Aorta (tissue), 5 donors: ENCODE measurements at places on chromosomes 7 and 10. TPM values are rescaled to one million over a fixed set of nuclear protein-coding genes. Genes with fewer than 3 reads are reported as not detected.

DNA sequence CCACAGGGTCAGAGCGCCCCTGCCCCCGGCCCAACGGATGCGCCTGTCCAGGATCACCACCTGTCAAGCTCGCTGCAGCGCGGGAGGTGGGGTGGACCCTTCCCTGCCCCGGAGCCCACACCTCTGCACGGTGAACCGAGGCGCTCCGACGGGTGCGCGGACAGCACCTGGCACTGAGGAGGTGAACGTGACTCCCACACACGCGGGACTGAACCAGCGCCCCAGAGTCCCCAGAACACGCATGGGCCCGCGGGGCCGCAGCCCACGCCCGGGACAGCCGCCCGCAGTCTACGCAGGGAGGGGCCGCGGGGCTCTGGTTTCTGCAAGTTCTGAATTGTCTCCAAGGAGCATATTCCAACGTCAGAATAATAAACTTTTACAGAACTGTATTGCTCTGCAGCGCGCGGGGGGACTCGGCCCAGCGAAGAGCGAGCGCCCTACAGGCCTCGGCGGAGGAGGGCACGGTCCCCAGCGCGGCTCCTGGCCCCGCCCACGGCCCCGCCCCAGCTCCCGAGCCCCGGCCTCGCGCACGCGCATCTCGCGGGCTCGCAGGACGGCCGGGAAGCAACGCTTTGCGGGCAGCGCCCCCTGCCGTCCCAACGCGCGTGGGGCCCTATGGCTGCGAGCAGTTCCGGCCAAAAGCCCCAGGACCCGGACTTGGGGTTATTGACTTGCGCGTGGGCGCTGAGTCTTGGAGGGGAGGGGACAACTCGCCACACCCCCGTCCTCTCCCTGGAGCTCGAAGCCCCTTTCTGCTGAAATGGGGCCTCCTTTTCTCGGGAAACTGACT, 29.7 kb downstream of the OAT start:
- peak; percentile 92 for DNase-seq

DNA sequence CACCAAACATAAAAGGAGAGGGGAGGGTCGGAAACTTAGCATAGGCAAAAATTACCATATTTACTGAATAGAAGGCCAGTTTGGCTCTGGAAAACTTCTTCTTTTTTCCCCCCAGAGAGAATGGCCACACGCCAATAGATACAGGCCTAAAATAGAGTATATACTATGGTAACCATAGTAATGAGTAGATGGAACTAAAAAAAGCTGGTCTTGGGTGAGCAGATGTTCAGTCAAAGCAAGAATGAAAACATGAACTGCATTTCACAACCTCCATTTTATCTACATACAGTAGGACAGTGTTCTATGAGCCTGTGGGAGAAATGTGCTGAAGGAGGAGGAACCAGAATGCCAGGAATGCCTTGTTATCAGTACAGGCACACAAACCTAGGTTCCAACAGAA, 141.7 kb upstream of the SEMA3A start:
- no peak for DNase-seq

- no peak for DNase-seq
These were observed 22.1 kb upstream of the ENO4 start for GRCh38 chr10:116827214-116827671.

- DNase-seq, result no peak
These were observed 25.3 kb upstream of the SMIM30 start for GRCh38 chr7:113143486-113144257.

DNA sequence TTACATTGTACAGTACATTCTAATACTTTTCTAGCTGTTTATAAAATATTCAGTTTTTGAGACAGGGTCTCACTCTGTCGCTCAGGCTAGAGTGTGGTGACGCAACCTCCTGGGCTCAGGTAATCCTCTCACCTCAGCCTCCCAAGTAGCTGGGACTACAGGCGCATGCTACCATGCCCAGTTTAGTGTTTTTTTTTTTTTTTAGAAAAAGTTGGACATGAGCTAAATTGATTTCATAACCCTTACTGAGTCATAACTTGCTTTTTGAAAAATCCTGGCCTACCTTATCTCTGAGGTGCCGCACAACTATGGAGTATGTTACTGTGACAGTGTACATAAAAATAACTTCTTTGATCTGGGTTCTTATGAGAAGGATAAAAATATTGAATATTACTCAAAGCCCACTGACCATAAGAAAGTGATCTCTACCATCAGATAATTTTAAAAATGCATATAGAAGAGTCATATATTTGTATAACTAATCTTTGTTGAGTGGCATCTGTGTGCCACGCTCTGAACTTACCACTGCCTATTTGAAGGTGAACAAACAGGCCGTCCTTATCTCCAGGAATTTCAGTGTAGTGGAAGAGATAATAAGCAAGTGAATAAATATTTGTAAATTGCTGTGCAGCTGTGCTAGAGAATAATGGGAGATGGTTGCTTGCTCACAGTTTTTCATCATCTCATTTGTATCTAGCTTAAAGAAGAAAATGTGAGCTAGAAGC, 73.2 kb downstream of the PPP1R9A start:
- DNase-seq, result no peak

DNA sequence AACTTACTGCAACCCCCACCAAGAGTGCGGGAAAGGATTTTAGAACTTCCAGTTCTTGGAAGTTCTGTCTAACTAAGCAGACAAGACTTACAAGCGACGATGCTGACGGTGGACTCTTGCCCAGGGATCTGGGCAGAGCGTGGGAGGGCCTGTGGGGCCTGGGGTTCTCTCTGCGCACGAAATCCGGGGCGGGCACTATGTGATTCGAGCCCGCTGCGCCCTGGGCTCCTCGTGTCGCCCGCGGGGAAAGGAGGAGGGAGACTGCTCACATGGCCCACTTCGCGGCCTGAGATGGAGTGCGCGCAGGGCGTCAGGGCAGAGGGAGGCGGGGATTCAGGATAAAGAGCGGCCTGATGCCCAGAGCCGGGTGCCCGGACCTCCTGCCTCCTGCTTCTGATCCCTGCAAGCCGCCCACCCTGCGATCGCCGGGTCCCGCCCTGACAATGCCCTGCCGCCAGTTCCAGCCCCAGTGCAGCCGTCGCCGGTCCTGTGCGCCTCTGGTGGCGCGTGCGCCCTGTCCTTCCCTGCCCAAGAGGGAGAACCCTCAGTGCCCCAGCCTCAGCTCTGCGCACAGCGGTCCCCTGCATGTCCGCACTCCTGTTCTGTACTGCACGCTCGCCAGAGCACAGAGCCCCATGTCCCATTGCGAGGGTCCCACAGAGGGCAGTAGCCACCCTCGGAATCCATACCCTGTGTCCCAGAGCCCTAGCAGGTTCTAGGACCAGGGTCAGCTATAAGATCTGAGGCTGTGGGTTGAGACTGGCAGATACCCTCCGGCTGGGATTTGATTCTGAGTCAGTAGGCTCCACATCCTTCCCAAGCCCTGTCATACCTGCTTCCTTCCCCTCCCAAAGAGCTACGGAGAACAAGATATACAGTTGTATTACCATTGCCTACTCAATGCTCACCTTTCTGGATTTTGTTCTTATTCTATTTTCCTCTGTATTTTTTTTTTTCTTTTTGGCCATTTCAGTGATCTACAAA, 99.4 kb upstream of the TMEM106B start:
- peak; percentile 69 for DNase-seq

DNA sequence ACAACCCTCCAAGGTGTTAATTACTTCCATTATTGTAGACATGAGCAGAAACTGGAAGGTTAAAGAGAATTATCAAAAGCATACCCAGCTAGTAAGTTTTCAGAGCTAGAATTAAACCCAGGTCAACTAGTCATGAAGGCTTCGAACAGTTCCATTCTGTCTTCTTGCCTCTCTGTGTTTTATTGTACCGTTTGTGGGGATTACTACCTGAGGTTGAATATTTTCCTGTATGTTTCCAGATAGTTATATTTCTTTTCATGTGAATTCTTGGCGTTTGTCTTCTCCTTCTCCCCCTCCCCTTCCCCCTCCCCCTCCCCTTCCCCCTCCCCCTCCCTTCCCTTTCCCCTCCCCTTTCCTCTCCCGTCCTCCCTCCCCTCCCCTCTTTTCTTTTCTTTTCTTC, 218.0 kb upstream of the GALNT17 start:
- DNase-seq, result no peak

- no peak for DNase-seq
These were observed 156.2 kb downstream of the DNAJB6 start for GRCh38 chr7:157493017-157493416.

GRCh38 chr10:48598243-48598935, 6.5 kb downstream of the ARHGAP22 start:
- DNase-seq, result peak; percentile 38

- DNase-seq, result no peak
These were observed 129.5 kb downstream of the PLXNA4 start for GRCh38 chr7:132446666-132447278.

DNA sequence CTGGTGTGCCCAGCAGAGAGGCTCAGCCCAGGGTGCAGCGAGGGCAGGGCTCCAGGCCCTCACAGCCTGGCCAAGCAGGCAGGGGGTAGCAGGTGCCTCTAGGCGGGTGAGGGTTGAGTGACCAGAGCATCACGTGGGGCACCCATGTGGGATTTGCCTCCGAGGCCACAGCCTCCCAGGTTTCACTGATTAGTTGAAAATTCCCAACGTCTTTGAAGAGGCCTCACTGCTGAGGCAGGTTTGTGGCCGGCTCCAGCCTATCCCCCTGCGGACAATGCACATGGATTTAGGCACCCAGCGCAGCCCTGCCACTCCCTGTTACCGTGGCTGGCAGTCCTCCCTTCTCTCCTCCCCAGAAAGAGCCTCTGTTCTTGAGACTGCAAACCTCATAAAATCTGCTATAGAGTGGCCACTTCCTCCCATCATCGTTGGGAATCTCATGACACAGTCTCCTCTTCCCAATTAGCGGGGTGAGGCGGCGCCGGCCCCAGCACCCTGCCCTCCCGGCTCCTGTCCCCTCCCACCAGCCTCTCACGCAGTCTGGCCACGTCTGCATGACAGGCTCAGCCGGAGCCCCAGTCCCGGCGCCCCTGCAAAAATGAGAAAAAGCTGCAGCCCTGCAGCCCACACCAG, 10.8 kb downstream of the MYL10 start:
- no peak for DNase-seq

DNA sequence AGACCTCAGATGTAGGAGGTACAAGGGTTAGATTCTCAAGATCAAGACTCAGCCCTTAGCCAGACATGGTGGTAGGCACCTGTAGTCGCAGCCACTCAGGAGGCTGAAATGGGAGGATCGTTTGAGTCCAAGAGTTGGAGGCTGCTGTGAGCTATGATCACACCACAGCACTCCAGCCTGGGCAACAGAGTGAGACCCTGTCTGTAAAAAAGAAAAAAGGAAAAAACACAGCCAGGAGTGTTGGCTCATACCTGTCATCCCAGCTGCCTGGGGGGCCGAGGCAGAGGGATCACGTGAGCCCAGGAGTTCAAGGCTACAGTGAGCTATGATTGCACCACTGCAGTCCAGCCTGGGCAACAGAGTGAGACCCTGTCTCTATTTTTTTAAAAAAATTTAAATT, 69.3 kb downstream of the GTF2IRD1 start:
- DNase-seq, result no peak

DNA sequence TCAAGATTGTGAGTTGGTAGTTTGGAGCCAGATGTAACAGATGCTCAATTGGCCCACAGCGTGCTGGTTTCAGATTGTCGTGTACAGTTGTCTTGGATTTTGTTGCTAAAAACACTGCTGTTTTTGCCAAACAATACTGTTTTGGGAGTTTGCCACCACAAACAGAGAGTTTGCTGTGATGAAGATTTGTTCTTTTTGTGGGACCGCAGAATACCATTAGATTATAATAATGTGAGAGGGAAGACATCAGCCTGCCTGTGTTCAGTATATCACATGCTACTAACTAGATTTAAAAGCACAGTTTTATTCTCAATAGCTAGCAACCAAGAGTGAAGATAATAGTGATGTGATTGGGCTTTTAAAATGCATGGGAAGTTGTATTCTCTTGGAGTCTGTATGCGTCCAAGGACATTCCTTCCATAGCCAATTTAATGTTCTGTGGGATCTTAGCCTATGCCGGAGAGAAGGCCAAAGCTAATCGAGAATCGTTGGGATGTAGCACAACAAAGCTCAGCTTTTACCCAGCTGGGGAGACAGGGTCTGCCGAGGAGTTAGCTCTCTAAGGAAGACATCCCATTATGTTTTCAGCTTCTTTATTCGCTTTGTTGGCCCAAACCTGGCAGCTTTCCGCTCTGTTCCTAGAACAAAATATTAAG, 18.7 kb upstream of the ITGA8 start:
- no peak for DNase-seq

GRCh38 chr10:126504063-126504760, 115.9 kb upstream of the ADAM12 start:
- no peak for DNase-seq

- no peak for DNase-seq
These were observed 5.7 kb downstream of the CYP17A1 start for GRCh38 chr10:102831322-102832071.

DNA sequence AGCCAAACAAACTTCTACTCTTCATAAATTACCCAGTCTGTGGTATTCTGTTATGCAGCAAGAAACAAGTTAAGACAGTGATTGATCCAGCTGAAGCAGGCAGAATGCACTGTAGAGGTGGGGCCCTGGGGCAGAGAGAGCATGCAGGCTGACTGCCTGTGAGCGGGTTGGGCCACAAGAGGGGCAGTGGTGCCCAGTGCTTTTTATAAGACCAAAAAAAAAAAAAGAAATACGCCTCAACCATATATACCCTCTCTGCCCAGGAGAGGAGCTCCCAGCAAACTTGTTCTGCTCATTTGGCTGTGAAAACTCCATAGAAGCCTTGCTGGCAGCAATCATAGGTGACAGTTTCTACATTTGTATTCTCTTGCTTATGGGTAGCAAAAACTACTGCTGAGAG, 104.7 kb downstream of the SORBS1 start:
- no peak for DNase-seq

DNA sequence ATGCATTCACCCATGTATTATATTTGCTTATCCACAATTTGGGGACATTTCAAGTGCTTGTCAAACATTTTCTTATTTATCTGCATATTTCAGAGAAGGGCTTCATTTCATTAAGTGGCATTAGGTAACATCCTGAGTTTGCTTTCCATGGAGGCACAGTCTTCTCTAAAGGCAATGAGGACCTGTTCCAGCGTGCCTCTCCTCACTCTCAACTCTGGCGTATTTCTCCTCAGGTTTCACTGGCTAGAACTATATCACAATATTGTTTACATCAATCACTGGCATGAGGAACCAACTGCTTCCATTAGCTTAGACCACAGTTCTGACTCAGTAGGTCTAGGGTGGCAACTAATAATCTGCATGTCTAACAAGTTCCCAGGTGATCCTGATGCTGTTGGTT, 177.2 kb downstream of the TAX1BP1 start:
- DNase-seq, result no peak

SPDYE1 gene
- total RNA-seq, result not detected

CPA1 gene
- 3.6 TPM for total RNA-seq

CACNB2 gene
- total RNA-seq, result 7.6 TPM

PRPS1L1 gene
- not detected for total RNA-seq

EPO gene
- not detected for total RNA-seq

CAPZA2 gene
- total RNA-seq, result 256 TPM

FAM24B gene
- total RNA-seq, result 1.2 TPM

MSMB gene
- total RNA-seq, result not detected

PRSS2 gene
- total RNA-seq, result 9.3 TPM
